Activated CD4-positive, alpha-beta T cell treated with anti-CD3 and anti-CD28 coated beads for 48 hours (primary cell): ENCODE measurements at places on chromosomes 11 and 22.

DNA sequence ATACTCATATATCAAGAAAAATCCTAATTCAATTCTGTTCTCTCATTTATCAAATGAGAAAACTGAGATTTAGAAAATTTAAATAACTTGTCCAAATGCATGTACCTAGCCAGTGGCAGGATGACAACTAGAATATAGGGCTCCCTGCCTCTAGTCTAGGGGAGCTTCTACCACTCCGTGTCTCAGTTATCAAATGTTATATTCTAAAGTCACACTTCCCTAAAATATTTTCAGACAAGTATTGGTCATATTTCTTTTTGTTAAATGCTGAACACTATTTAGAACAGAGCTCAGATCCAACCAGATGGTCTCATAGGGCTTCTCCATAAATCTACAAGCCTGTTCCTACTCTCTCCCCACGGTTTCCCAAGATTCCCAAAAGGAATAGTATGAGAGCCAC lies 26.3 kb downstream of the KCNJ1 start:
- no peak for DNase-seq

DNA sequence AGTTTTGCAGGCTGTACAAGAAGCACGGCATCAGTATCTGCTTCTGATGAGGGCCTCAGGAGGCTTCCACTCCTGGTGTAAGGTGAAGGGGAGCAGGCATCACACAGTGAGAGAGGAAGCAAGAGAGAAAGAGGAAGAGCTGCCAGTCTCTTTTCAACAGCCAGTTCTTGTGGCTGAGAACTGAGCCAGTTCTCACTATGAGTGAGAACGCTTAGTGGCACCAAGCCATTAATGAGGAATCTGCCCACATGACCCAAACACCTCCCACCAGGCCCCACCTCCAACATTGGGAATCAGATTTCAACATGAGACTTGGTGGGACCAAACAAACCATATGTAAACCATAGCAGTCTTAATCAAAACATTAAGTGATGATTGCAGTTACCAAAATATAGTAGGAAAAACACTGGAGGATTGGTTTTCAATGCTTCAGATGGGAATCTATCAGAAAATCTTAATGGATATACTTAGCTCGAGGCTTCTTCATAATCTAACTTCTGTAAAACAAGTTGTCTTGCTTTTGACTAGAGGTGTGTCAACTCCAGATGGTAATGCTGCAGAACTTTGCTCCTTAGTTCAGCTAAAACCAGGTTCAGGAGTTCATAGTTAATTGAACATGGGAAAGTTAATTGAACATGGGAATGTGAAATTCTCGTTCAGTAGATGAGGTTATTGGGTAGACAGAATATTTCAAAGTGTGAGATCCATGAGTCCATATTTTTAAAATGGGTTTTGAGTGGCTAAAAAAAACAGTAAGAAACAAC lies 12.2 kb downstream of the FAR1 start:
- no peak for DNase-seq

DNA sequence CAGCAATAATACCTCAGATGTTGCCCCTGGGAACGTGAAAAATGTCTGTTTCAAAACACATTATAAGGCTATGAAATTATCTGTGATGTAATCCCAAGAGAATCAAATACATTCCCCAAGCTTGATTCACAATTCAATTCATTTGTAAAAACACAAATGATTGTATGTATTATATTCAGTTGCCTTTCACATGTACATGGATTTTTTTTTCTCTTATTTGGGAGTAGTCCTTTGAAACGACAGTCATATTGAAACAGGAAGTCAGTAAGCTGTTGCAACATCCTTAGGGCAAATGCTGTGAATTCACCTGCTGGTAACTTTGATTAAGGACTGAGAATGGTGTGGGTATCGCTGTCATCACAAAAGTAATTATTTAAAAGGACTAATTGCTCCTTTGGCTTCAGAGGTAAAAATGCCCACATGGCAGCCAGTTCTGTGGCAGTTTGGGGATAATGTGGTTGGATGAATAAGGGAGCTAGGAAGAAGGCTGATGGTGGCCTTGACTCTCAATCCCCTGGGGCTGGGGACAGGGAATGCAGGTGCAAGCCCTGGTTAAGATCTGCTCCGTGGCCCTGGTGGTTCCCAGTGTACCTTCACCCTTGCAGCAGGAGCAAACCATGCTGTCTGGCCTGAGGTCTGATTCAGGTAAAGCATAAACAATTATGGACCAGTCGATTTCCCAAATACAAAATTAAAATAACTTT lies 13.2 kb downstream of the EHF start:
- no peak for DNase-seq

DNA sequence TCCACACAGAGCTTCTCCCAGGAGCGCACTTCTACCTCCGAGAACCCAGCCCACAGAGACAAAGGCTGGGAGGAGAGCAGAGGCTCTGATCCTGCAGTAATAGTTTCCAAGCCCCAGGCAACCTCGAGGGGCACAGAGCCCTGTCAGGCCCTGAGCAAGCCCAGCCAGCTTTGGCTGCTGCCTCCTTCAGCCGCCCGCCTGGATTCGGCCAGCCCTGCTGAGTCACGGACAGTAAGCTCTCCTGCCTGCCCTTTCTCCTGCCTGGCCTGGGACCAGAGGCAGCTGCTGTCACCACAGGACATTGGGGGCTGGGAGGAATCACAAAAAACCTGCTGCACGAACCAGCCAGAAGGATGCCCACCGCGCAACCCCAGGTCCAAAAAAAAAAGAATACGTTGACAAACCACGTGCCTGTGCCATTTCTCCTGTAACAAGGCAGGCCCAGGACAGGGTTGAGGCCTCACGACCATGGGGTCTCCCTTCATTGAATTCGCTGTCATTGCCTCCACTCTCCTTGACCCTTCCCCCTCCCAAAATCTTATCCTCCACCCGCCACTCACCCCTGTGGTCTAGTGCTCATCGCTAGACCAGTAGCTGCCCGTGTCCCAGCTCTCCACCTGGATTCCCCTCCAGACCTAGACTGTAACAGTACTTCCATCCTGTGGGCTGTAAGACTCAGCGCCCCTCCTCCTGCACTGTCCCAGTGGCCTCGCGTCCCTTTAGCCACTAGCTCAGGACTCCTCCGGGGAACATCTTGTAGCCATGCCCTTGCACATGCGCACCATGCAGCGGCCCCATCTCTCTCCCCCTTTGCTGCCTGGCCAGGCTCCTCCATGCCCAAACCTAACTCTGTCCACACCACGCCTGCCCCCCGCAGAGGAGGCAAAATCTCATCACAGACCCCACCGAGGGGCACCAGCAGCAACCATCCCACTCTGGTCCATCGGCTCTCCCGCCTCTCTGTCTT lies 7.4 kb upstream of the SLC22A12 start:
- DNase-seq, result no peak

- DNase-seq, result peak; percentile 23
Measured at GRCh38 chr22:20080776-20081654, 974 bp downstream of the DGCR8 start.

DNA sequence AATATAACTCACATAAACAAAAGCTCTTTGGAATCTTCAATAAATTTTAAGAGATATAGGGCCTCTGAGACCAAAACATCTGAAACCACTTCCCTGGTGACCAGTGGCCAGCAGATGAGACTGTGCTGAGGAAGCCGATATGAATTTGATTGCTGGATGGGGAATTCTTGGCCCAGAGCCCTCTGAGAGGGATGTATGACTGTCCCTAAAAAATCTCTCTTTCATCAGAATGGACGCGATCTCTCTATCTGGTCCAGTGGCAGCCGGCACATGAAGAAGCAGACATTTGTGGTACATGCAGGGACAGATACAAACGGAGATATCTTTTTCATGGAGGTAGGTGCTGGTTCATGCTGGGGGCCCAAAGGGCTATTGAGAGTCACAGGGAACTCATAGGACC lies 37.5 kb downstream of the MYBPC3 start:
- DNase-seq, result no peak

- no peak for DNase-seq
Measured at GRCh38 chr11:93468290-93468689, 74.9 kb downstream of the SMCO4 start.

GRCh38 chr22:29816539-29816938 lies 21.5 kb downstream of the ASCC2 start:
- DNase-seq, result no peak

DNA sequence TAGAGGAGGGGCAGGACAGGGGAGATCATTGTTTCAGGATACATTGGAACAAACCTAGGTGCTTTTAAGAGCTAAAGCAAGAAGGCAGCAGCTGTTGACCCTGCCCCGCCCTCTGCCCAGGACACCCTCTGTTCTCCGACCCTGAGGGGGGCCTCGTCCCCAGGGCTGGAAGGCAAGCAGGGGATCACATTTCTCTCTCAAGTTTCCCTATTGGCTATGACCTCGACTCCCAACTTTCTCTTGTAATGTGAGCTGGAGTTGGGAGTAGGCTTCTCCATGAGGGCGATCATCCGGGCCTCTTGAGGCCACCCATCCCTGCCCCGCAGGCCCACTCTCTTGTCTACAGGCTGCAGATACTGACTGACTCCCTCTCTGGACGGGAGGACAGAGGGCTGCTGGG lies 37.7 kb downstream of the DSCAML1 start:
- no peak for DNase-seq

- DNase-seq, result no peak
Measured at GRCh38 chr11:78318321-78319114, 99.1 kb downstream of the GAB2 start.

- DNase-seq, result peak; percentile 58
Measured at GRCh38 chr11:77082838-77083565, 16.2 kb downstream of the CAPN5 start.

- DNase-seq, result no peak
Measured at GRCh38 chr11:114031967-114032320, 27.6 kb upstream of the ZBTB16 start.

DNA sequence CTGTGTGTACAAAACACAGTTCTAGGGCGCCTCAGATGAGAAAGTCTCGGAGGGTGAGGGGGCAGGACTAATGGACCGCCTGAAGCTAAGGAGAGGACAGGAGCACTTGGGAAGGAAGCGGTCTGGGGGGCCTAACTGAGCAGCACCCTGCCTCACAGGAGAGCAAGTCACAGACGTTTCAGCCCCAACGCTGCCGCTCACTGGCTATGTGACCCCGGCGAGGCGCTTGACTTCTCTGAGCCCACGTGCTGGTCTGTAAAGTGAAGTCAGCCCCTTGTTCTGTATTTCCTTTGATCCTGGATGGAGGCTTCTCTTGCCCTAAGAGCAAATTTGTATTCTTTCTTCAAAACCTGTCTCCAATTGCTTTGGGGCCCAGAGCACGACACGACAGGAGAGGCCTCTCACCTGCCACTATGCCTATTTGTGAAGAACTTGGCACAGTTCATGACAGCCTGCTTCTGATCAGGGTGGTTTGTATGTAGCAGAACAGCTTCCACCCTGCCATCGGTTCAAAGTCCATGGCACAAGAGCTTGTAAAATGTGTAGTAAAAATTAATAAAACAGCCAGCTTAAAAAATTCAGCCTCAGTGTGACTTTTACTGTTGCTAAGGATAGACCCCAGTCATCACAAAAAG lies 59.1 kb downstream of the WNT11 start:
- DNase-seq, result no peak

DNA sequence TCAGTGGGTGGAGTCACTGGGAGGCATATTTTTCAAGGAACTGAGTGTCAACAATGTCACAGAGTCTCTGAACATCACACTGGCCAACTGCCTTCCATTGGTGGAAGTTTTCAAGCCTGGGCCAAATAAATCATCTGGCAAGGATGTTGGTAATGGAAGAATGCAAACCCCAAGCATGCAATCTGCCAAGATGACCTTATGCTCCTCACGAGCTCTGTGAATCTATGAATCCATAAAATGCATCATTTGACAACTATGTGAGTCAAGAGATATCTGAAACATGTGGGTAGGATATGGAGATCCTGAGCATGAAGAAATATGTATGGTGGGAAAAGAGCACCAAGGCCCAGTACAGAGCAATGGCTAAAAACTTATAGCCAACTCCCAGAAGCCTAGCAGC lies 122.2 kb downstream of the PLEKHA7 start:
- DNase-seq, result no peak

DNA sequence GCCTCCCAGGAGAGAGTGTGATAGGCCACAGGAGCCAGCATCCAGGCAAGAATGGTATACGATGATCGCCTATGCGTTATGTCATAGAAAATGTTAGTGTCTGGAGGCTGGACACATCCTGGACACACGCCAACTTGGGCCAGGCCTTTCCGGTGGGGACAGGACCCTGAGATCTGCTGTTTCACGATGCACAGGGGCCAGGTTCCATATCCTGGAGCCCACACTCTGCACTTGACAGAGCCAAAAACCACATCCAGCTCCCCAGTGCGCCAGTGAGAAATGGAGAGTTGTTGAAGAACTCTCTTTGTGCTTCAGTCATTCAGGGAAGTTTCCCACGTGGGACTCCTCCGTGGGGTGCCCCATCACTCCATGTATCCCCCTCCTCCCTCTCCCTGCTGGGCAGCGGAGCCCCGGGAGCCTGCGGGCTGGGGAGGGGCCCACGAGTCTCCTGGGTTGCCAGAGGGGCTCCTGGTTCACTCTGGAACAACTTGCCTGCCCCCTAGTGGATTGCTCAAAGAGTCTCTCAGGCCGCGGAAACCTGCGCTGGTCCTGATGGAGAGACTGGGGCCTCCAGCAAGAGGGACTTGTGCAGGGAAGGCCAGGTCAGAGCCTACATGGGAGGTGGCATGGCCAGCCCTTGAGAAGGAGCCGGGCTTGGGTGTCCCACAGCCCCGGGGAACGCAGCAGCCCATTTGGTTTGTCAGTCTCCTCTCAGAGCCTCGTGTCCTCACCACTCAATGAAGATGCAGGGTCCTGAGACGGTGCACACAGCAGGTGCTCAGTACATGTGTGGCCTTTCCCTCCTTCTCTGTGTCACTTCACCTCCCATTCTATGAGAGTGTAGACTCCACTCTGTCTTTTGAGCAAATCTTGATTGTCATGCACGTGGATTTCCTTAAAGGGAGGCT lies 10.2 kb upstream of the LRRC32 start:
- DNase-seq, result peak; percentile 78

- DNase-seq, result no peak
Measured at GRCh38 chr22:49551897-49552614, 275.6 kb downstream of the BRD1 start.

- peak; percentile 63 for DNase-seq
Measured at GRCh38 chr11:106087815-106088435, 10.5 kb downstream of the AASDHPPT start.

DNA sequence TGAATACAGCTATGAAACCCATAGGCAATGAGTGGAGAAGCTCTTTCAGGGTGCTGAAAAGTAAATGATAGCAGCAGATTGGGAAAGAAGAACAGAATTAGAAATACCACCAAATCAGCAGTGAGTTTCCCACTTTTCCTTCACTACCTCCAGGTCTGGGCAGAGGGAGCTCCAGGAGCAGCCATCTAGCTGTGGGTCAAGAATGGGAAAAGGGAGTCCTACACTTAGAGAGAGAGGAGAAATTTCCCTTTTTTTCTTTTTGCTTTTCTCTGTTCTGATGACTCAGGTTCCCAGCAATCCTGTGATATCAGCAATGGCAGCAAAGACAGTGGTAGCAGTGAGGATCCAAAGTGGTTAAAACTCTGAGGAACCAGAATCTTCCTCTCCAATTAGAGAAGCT lies 263.9 kb downstream of the NXPE2 start:
- DNase-seq, result no peak

DNA sequence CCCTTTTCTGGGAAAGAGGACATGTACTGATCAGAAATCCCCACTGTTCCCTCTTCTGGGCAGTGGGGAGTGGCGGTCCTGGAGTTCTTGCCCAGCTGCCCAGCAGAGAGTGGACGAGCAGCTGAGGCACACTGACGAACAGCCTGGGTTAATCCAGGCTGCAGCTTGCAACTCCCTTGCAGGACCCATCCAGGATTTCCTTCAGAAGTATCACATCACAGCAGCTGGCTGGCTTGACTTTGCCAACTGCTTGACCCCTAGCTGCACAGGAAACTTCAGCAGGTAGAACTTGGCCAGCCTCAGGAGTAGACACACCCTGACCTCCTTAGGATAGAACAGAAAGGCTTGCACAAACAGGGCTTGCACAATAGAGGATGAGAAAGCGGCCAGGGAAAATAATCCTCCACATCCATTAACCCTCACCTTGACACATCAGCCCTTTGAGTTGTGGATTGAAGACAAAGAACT lies 27.9 kb upstream of the FZD4 start:
- DNase-seq, result no peak
